Stimulated activated CD8-positive, alpha-beta memory T cell treated with anti-CD3 and anti-CD28 coated beads, Interleukin-7, amount 100 ng/mL, for 1 hour (primary cell): ENCODE measurements at places on chromosomes 2 and 18.

DNA sequence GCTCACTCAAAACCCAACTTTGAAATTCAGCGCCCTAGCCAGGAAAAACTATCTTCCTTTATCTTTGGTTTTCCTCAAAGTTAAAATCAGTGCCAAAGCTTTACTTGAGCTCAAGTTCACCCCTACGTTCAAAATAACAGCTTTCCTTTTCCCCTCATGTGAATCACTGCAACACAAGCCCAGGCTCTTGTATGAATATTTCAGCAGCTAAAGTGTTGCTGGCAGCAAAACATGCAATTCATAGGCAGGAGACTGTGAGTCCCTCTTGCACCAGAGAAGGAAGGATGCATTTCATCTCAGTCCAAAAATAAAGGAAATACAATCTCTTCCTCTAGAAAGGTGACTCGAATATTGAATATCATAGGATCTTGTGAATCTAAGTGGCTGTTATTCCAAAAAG lies 461.3 kb upstream of the SOX11 start:
- DNase-seq, result no peak

DNA sequence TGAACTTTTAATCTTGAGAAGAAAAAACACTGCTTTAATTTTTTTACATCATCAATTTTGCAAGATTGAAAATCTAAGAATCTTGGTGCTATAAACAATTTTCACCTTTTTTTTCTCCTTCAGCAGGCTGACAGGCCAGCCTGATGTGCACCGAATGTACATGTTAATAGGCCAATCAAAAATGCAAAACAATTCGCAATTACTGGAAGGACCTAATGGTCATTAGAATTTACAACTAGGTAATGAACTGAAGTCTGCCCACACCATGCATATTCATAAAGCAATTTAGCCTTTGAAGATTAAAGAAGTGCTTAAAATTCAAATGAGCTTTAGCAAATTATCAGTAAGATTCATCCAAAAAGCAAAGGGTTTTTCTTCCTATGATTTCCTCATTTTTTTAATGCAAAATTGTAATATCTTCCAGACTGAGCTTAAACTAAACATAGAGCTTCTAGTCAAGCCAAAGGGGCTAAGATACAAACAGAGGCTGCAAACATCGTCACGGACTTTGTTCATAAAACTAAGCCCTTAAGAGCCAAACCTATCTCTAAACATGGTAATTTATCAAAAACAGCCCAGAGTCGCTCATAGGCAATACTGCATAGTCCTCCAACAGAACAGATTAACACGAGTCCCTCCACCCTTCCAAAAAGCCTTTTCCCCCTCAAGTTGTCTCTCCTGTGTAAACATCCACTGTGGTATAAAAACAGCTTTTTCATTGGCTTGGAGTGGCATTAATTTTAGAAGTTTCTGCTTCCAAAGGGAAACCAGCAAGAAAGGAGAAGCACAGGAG lies 18.4 kb downstream of the BCL11A start:
- no peak for DNase-seq

DNA sequence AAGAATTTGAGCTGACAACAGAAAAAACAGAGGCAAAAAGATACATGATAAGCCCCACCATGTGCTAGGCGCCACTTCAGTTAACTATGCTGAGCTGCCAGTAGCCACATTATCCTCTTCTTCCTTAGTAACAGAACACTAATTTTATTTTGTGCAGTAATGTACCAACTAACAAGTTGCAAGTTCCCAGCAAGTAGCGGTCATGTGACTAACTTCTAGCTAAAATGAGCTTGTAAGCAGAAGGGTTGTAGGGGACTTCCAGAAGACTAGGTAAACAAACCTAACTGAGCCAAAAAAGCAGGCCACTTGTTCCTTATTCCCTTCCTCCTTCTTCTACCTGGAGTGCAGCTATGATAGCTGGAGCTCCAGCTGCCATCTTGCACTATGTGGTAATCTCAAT lies 75.5 kb downstream of the DTNB start:
- DNase-seq, result no peak

DNA sequence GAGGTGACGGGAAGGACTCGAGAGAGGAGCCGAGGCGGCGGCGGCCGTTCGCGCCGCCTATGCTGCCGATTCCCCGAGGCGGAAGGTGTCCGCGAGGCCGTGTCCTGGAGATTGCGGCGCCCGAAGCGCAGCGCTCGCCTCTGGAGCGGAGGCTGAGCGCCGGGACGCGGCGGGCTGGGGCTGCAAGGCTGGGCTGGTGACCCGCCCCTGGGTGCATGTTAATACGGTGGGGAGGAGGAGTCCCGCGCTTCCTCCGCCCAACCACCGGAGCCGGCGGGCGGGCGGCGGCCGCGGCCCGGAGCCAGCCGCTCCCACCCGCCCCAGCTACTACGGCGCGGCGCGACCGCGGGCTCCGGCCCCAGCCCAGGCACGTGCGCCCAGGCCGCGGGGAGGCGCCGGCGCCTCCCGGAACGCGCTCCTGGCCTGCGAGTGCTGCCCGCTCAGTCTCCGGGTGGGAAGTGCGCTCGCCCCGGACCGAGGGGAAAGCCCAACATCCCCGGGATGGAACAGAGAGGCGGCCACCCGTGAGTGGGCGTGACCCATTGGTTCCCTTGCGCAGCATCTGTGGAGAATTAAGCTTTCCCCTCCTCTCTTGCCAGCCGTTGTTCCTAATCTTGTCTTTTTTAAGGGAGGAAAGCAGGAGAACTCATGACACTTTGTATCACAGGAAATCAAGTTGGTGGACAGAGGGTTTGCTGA lies at the start of gene DLGAP1:
Gene DLGAP1, minus strand, starts transcription at position 195 of the 699 bp plus-strand sequence.
- DNase-seq, result no peak

DNA sequence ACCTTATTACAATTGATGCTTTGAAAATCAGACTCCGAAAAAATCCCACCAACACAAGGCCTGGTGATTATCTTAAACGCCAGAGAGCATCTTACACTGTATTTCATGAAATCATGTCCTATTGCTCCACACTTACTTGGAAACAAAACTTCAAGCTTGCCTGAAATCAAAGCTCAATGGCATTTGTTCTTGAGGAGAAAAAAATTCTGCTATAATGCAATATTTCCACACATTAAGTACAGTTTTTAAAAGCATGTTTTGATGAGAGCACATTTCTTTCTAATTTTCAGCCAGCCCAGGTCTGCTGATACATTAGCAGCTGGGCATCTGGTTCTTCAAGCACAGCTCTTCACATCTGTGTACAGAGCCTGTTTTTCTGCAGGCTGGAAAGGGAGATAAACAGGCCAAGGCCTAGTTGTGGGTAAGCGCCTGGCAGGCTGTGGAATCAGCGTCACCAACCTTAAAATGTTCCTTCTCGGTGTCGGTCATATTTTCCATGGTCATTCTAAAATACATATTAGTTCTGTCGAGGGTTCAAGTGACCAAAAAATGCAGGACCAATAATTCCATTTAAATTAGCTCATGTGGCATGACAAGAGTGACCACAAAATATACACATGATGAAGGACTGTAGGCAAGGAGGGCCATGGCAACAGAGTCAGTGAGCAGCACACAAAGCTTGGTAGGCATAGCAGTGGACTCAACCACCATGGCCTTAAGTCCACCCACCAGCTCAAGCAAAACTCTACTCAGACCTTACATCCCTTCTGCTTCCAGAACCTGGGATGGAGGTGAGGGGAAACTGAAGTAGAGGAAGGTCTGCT lies 20.9 kb downstream of the SLC8A1 start:
- DNase-seq, result no peak

GRCh38 chr2:157627594-157628476 lies 829 bp downstream of the ACVR1C start:
- DNase-seq, result peak; percentile 9

DNA sequence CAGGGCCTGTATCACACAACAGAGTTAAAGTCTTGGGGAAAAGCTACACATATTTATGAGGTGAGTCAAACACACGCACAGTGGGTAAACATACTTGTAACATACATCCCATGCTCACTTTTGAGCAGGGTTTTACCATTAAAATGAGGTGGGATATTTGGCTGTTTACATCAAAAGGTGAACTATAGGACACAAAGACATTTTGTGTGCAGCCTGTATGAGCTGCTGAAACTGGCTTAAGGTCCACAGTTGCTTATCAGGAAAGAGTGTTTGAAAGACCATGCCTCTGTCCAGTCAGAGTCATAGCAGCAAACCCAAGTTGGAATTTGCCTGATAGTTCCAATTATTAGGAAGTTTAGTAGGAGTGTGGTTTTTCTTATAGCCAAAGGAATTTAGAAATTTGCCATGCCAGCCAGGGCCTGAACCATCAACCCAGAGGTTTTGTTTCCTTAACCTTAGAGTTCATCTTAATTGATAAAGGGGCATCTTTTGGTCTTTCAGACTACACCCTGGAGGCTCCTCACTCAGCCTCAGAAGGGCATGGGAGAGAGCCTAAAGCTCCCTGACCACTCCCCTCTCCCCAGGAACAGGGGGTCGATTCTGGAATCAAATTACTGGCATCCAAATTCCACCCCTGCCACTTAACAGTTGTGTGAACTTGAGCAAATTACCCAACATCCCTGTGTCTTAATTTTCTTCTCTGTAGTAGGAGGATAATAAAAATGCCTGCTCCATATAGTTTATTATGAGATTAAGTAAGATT lies 29.9 kb upstream of the L3MBTL4 start:
- no peak for DNase-seq

DNA sequence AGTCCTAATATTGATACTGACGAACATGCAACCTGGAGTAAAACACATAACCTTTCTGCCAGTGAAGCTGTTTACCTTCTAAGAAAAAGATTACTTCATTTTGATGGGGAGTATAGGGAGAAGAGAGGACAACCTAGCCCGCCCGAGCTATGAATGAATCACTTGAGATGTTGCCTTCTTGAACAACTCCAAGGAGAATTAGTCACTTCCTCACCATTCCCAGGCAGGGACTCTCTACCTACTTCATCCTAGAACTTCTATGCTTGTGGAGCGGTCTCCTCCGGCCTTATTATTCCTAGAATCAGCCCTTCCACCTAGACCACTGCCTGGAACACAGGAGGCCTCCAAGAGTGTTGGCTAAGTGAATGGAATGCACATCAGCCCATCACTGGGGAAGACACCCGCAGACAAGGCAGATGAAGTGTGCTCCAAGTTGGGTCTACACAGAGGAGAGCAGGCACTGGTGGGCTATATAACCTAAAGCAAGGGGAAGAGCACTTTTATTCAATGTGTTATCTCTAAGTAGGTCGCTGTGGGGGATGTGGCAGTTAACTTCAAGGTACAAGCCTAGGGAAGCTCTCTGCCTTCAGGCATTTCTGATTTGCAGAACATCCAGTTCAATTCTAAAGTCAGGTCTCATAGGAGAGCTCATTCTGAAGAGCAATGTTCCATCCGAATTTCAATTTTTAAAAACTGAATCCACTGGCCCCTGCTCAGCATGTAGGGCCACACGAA lies 57.4 kb downstream of the STK39 start:
- no peak for DNase-seq

DNA sequence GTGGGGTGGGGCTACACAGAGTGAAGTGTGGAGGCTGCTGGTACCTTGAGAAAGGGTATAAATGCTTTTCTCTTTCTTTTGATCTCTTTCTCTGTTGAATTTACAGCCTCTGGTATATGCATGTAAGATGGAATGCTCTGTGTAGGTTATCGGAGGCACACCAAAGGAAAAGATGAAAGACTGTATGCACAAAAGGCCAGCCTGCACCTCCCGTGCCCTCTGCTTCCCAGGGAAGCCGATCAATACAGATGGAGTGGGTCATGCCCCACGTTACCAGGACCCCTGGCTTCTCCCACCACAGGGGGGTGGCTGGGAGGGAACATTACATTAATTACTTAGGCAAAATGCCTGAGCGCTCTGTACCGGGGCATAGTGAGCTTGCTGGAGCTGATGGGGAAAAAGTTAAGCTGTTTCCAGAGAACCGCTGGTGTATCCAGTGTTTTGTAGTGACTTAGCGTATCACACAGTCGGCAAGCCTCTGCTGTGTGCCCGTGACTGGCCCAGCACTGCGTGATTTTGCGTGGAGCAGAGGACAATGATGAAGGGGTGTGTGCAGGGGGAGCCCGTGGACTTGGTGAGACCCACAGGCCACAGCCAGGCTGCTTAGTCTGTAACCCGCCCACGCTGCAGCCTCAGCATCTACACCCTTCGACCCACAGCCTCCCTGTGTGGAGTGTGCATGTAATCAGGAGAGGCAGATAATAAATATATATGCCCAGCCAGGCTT lies 8.0 kb downstream of the ALLC start:
- DNase-seq, result no peak

- no peak for DNase-seq
Observed at GRCh38 chr2:14011190-14011589, 621.3 kb upstream of the LRATD1 start.

DNA sequence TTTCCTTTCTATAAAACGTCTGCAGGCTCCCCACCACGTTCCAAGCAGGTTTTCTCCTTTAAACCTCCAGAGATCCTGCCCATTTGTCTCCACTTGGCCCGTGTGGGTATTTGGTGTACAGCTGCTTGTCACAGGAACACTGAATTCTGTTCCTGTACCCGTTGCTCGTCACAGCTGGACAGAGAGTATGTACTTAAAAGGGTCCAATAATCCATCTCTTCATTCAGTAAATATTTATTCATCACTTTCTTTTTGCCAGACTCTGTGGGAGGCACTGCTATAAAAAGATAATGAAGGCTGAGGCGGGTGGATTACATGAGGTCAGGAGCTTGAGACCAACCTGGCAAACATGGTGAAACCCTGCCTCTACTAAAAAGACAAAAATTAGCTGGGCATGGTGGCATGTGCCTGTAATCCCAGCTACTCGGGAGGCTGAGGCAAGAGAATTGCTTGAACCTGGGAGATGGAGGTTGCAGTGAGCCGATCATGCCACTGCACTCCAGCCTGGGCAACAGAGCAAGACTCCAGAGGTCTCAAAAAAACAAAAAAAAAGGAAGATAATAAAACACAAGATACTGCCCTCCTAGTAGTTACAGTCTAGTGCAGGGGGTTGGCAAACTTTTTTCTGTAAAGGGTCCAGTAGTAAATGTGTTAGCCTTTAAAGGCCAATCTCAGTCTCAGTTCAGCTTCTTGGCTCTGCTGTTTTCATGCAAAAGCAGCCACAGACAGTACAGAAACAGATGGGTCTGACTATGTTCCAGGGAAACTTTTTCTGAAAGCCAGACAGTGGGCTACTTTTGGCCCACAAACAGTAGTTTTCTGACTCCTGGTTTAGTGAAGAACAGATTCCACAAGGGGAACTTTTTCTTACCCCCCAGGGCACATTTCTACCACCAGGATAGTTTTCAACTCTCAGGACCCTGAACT lies 309.9 kb upstream of the RAB12 start:
- no peak for DNase-seq

- DNase-seq, result no peak
Observed at GRCh38 chr2:235545339-235546150, 51.7 kb downstream of the AGAP1 start.

- no peak for DNase-seq
Observed at GRCh38 chr18:2540575-2540974, 30.7 kb downstream of the METTL4 start.

GRCh38 chr2:26642429-26642828 lies 1.3 kb upstream of the CIB4 start:
- no peak for DNase-seq
